ENCODE measurements at places on chromosomes 6 and 20. TPM values are rescaled to one million over a fixed set of nuclear protein-coding genes. Genes with fewer than 3 reads are reported as not detected.

The RNF182 gene
- total RNA-seq, result 0.46 TPM

DNA sequence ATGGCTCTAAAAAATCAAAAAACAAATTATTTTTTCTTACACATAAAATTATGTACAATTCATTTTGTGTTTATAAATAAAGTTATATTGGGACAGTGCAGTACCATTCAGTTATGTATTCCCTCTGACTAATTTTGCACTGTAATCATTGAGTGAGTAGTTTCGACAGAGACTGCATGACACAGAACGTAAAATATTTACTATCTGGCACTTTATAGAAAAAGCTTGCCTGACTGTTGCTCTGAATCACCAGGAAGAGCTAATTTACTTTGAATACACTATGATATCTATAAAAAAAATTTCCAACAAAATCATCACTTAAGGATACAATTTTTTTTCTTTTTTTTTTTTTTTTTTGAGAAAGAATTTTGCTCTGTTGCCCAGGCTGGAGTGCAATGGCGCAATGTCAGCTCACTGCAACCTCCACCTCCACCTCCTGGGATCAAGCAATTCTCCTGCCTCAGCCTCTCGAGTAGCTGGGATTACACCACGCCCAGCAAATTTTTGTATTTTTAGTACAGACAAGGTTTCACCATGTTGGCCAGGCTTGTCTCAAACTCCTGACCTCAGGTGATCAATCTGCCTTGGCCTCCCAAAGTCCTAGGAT lies 11.0 kb upstream of the KHDC1L start:
- no peak overlapping the region for H3K27ac ChIP-seq
- H3K36me3 ChIP-seq, result no peaks in the 10 kb centered on the region
- H3K27me3 ChIP-seq, result no peaks in the 10 kb centered on the region
- no peak for DNase-seq
- no peaks in the 10 kb centered on the region for H3K4me1 ChIP-seq
- H3K4me3 ChIP-seq, result no peak overlapping the region

DNA sequence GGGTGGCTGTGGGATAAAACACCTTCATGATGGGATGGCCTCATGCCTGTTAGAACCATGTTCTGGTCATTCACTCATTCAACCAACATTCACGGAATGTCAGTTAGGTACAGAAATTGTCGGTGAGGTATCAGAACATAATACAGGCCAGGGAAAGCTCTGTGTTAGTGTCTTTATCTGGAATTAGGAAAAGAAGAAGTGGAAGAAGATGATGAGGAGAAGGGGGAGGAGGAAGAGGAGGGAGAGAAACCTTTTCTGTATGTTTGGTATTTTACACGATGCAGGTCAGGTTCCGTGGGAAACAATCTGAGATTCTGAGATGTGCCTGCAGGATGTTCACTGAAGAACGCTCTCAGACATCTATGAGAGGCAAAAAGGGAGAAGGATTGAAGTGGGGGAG lies 5.6 kb downstream of the ADTRP start:
- H3K4me3 ChIP-seq, result no peak overlapping the region
- H3K27me3 ChIP-seq, result no peaks in the 10 kb centered on the region
- no peak overlapping the region for H3K27ac ChIP-seq
- no peak for DNase-seq
- no peaks in the 10 kb centered on the region for H3K36me3 ChIP-seq
- H3K4me1 ChIP-seq, result no peaks in the 10 kb centered on the region

DNA sequence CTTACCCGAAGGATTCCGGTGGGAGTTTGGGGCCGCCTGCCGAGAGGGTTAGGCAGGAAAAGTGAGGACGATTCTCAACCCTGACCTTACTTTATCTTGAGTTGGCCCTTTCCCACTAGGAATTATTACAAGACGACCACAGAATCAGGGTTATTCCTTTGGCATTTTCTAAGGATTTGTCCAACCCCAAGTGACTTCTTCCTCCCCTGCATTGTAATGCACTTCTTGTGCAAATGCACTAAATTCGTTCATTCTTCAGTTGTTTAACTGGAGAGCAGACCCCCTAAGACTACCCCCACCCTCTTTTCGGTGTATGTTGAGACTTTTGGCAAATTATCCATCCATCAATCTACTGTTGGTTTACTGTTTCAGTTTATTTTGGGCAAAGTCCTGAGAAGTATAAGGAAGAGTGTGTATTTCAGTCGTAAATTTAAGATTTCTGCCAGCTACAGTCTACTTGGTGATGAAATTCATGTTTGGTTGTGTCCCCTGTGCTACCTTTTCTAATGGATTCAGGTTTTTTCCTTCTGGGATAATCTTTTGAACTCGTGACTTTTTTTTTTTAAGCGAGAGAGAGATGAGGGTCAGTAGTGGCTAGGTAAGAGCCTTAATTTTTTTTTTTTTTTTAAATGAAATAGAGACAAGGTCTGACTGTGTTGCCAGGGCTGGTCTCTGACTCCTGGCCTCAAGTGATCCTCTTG lies 611 bp upstream of the TMEM217 start:
- no peaks in the 10 kb centered on the region for H3K36me3 ChIP-seq
- no peaks in the 10 kb centered on the region for H3K27me3 ChIP-seq
- peak overlapping the region; percentile 73 for H3K4me3 ChIP-seq
- no peak for DNase-seq
- peak overlapping the region; percentile 90 for H3K27ac ChIP-seq
